ENCODE measurements at places on chromosomes 1 and 21. TPM values are rescaled to one million over a fixed set of nuclear protein-coding genes. Genes with fewer than 3 reads are reported as not detected.

- peak; percentile 65 for DNase-seq
These were observed 32.5 kb upstream of the RGS4 start for GRCh38 chr1:163036671-163037070.

Gene PCSK9
- total RNA-seq: 0.03 TPM

DNA sequence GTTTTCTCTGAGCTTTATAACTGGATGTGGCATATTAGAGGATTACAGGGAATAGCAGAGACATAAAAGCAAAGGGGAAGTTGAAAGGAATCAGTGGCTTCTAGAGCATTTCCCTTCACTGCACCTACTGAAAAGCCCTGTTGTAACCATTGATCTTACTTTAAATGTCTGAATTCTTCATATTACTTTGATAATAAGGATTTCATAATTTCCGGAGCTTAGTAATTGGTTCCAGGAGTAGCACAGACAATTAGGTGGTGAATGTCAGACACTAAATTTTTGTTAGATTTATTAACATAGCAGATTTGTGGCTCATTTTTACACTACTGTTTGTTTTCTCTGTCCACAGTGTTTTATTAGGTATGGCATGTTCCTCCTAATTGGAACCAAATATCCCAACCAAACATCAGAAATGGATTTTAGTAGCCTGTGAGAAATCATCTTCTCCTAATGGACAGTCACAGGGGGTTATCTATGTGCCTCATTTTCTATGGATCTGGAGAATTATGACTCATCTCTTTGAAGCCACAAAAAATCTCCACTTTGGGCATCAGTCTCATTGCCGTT is 100.5 kb downstream of the GIPC2 start:
- DNase-seq: no peak

Gene FAM131C
- total RNA-seq: 2.1 TPM

Gene NAV1
- total RNA-seq: 40.6 TPM

Gene GOLT1A
- not detected for total RNA-seq

GRCh38 chr1:178151831-178152230 is 57.9 kb downstream of the RASAL2 start:
- peak; percentile 38 for DNase-seq

Gene CFAP141
- total RNA-seq: not detected

- DNase-seq: no peak
These were observed 90.1 kb downstream of the ZSWIM5 start for GRCh38 chr1:45116340-45116739.

GRCh38 chr1:180922631-180923015 is 9.9 kb downstream of the KIAA1614 start:
- no peak for DNase-seq

GRCh38 chr1:187027253-187027652 is 198.5 kb downstream of the PLA2G4A start:
- DNase-seq: peak; percentile 52

- DNase-seq: no peak
These were observed 57.7 kb downstream of the TRIM11 start for GRCh38 chr1:228348708-228349467.

Gene CDC73
- 23.6 TPM for total RNA-seq

GRCh38 chr1:41014871-41015270 is 6.7 kb downstream of the SLFNL1 start:
- DNase-seq: no peak

Gene FOXO6
- 0.90 TPM for total RNA-seq

DNA sequence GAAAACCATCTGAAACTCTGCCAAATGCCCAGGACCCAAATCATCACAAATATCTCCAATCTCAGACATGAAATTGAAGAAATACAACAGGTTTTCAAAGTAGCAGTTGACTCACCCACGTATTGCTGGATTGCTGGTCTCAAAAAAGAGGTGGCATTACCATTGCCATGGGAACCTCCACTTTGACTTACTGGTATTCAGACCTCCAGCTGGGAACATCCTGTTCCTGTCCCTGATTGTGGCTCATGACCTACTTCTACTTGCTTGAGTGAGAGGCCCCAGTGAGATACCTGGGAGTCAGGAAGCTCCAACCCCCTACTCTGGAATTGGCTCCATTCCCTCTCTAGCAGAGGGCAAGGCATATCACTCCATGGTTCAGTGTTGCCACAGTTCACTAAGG is 64.6 kb downstream of the NMNAT2 start:
- DNase-seq: peak; percentile 74

DNA sequence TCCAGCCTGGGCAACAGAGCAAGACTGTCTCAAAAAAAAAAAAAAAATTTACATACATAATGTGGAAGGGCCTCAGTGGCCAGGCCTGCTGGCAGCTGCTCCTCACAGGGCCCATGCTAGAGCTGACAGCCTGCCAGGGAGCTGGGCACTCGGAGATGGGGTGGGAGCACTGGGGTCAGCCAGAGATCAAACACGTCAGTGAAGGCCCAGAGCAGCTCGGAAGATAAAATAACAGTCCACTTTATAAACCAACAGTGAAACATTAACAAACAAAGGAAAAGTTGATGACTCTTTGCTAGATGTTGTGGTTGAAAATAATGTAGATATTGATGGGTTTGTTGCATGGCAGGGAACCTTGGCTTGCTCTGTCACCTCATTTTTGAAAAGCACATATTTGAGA is 42.7 kb downstream of the ATP5PF start:
- DNase-seq: no peak

GRCh38 chr1:64266991-64267390 is 63.6 kb downstream of the UBE2U start:
- DNase-seq: no peak

GRCh38 chr1:239558559-239558958 is 172.2 kb downstream of the CHRM3 start:
- no peak for DNase-seq

Gene ZNF593OS
- not detected for total RNA-seq

Gene ACOT11
- total RNA-seq: 1.9 TPM

- DNase-seq: no peak
These were observed 1.5 kb downstream of the MX1 start for GRCh38 chr21:41427556-41427955.

DNA sequence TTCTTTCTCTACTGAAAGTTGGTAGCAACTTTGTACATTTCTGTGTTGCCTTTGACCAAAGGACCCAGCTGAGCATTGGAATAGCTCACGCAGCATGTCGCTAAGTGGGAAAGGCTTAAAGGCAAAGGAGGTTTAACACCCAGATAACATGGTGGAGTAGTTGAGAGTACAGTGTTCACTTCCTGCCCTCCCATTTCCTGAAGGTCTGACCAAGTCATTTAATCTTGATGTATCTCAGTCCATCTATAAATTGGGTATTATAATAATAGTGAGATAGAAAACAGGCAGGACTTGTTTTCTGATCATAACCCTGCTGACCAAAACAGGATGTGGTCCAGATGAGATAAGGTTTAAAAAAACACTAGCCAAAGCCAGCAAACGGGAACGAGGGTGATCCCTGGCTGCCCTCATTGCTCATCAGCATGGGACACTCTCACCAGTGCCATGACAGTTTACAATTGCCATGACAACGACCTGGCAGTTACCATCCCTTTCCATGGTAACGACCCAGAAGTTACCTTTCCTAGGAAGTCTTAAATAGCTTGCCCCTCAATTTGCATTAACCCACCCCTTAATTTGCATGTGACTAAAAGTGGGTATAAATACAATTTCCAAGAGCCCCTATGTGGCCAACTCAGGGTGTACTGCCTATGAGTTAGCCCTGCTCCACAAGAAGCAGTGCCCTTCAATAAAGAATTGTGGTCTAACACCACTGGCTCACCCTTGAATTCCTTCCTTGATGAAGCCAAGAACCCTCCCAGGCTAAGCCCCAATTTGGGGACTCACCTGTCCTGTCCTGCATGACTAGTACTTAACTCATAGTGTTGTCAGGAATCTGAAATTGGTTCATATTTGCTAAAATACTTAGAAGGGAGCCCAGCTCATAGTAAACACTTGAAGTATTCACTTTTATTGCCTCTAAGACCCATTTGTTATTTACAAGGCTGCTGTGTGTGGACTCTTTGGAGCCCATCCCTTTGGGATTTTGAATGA is 28.4 kb upstream of the FHAD1 start:
- DNase-seq: peak; percentile 74

DNA sequence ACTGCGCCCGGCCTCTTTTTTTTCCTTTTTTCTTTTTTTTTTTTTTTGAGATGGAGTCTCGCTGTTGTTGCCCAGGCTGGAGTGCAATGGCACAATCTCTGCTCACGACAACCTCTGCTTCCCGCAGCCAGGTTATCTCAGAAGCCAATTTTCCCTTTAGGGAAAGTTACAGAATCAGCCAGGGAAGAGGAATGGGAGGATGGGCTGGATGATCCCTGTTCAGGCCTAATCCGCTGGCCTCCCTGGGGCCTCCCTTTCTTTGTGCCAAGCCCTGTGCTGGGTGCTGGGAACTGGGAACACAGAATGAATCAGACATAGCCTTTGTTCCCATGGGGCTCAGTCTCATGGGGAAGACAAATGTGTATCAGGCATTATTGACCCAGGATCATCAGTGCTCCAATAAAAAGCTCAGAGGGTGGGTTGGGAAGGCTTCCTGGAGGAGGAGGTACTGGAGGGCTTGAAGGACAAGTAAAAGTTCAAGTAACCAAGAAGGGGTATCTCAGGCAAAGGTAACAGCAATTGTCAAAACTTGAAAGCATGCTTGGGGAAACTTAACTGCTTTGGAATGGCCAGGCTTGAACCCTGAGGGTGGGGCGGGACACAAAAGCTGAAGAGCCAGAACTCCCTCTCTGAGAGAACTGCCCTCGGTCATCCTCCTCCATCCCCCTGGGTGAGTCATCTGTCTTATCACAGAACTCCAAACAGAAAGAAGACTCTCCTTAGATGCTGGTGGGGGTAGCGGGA is 14.3 kb downstream of the ECHDC2 start:
- no peak for DNase-seq

Gene KLHDC8A
- not detected for total RNA-seq

- DNase-seq: no peak
These were observed 85.4 kb upstream of the ACTRT2 start for GRCh38 chr1:2935751-2936390.

DNA sequence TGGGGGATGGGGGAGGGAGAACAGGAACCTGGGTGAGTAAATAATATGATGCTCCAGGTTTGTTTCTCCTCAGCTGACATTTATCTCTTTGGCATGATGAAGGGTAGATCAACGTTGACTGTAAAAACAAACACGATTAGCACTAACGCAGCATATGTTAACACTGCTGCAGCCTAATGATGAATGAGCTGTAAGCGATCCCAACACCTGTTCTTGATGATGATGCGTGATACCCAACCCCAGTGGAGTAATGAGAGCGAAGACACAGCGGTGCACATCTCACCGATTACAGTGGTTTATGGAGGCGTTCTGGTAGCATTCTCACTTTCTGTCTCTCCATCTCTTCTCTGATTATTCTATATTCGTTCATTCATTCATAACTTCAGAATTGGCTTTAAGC is 640.4 kb downstream of the USP25 start:
- no peak for DNase-seq

DNA sequence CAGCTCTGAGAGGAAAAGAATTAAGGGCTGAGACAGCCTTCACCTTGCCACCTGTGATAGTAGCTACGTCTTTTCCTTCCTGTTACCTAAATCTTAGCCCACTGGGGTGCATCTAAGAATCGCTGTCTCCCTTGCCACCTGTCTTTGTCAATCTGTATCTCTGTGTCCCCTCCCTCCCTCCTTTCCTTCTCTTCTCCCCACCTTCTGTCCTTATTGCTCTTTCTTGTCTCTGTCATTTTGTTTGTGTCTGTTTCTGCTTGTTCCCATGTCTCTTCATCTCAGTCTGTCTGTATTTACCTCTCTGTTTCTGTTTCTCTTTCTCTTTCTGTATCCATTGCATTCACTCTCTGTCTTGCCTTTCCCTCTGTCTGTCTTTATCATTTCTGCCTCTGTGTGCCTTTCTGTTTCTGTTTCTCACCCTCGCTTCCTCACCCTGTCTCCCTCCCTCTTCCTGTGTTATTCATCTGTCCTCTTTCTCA is 30.2 kb downstream of the SLC22A15 start:
- DNase-seq: no peak
